NCI-H82 (cell line): ENCODE measurements at places on chromosomes 11 and 22.

DNA sequence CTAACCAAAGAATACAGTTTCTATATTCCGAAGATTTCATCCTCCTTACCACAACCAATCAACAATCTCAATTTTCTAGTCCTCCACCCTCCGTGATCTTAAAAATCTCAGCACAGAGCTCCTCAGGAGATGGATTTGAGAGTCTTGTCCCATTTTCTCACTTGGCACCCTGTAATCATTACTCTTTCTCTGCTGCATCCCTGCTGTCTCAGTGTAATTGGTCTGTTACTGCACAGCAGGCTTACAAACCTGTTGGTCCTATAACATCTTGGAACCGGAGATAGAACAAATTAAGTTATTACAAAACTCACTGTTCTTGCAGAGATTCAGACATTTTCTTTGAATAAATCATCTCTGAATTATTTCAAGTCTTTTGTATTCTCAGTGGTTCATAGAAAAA is 1227.2 kb downstream of the JRKL start:
- DNase-seq: no peak

DNA sequence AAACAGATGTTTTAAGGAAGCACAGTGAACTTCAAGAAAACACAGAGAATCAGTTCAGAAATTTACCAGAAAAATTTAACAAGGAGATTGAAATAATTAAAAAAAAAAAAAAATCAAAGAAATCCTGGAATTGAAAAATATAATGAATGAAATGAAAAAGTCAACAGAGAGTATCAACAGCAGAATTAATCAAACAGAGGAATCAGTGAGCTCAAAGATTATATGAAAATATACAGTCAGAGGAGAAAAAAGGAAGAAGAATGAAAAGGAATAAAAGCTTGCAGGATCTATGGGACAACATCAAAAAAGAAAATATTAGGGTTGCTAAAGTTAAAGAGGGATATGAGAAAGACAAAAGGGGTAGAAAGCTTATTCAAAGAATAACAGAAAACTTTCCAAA is 82.3 kb downstream of the XRRA1 start:
- DNase-seq: no peak

GRCh38 chr22:17191163-17191784 is 28.0 kb downstream of the ADA2 start:
- DNase-seq: no peak

DNA sequence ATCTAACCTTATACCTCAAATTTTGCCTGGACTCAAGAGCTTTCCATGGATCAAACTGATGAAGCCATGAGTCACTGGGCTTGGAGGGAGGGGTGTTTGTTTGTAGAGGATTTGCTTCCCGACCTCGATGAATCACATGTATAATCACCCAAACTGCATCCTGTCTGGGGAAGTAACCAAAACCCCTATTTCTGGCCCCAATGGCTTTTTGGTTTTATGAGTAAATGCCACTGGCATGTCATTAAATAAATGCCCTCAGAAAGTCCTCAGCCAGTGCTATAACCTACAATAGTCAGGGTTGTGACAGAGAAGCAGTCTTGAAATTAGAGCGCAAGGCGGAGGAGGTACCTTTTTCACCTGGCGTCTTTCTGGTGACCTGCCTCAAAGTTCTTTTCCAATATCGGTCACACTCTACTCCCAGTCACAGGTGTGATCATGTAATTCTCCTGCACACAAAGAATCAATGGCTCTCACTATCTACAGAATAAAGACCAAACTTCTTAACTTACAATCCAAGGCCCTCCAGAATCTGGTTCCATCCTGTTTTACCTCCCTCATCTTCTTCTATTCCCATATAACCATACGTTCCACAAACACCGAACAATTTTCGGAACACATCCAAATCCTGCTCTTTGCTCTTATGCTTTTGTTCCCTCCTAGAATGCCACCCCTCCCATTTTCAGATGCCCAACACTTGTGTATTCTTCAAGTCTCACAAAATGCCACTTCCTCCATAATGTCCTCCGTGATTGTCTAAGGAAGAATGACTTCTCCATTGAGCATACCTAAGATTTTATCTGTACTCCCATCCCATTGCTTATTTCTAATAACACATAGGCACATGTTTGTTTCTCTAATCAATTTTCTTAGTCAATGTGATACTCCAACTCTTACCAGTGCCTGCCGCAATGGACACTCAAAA is 81.3 kb upstream of the BLID start:
- DNase-seq: no peak

- no peak for DNase-seq
These were observed 16.3 kb downstream of the LGR4 start for GRCh38 chr11:27456140-27456794.

- DNase-seq: no peak
These were observed 35.4 kb upstream of the WNT7B start for GRCh38 chr22:46012182-46012880.

- DNase-seq: no peak
These were observed 32.1 kb downstream of the APOL5 start for GRCh38 chr22:35749808-35750207.

DNA sequence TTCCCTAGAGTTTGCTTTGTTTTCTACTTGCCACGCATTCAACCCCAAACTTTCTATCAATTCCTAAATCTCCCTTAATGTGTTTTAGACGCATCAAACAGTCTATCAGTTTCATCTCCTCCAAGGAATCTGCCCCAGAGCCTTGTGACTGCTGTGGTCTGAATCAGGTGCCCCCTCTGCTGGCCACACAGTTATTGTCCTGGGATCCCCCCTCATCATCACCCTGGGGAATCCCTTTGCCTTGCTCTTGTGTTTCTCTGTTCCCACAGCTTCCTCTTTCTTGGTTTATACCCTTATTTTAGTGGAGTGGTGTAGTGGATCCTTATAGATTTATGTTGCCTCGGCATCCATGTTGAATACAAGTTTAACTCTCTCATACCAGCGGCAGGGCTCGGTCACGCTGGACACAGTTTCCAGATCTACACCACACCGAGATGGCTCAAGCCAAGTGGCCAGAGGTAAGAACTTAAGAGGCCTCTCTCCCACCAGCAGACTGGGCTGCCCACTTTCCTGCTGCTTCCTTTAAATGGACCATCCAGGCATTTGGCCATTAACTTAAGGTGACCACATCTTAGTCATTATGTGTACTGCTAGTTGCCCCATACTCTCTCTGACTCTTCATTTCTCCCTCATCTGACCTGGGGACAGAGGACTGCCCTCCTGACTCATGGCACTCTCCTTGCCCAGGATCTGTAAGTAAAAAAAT is 8.2 kb downstream of the UPB1 start:
- DNase-seq: peak; percentile 74

DNA sequence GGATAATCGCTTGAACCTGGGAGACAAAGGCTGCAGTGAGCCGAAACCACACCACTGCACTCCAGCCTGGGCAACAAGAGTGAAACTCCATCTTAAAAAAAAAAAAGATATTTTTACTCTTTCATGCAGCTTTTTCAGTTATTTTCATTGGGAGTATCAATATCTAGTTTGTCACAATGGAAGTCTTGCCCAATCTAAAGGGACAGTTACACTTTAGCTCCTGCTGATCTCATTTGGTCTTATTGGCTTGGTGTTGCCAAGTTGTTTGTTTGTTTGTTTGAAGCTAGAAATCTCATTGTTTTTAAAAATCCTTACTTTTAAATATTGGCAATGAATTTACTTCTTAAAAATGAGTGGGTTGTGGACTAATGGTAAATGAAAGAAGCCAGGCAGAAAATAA is 24.7 kb downstream of the CEP295 start:
- DNase-seq: no peak

DNA sequence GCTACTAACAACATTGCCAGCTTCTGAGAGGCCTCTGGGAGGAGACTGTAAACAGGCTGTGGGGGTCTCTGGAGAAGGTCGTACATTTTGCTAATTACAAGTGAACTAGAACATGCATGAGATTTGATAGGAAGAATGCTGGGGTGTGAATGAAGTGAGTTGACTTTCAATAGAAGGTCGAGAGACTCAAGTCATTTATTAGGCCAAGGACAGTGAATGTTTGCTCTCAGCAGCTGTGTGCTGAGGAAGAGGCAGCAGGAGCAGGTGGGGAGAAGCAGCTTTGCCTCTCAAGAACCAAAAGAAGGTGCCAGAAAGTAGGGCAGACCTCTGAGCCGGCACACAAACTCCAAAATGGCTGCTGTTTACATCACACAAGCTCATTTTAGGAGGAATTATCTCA is 91.7 kb downstream of the PIWIL4 start:
- no peak for DNase-seq

DNA sequence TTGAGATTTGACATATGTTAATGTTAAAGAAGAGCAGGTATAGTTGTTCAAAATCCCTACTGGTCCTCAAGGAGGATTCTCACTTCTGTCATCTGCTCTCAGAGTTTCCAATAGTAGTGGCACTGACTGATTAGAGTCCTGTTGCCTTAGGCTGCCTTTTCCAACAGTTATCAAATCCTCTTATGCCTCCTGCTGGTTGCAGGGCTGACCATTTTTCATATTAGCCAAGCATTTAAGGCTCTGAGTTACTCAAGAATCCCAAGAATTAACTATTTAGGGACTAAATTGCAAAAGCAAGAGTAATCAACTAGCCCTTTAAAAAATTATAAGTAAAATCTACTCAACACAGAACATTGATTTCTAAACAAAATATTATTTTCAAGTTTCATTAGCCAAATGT is 212.0 kb upstream of the CHORDC1 start:
- DNase-seq: peak; percentile 66

GRCh38 chr11:127844876-127845275 is 742.5 kb downstream of the ETS1 start:
- no peak for DNase-seq

DNA sequence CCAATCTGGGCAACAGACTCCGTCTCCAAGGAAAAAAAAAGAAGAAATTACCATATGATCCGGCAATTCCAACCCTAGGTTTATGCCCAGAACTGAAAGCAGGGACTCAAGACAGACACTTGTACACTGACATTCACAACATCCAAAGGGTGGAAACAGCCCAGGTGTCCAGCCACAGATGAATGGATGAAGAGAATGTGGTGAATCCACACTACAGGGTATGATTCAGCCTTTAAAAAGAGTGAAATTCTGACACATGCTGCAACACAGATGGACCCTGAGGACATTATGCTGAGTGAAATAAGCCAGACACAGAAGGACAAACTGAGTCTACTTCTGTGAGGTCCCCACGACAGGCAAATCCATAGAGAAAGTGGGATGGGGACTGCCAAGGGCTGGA is 43.9 kb downstream of the SGSM3 start:
- DNase-seq: no peak

GRCh38 chr11:95831198-95831883 is 41.0 kb downstream of the CEP57 start:
- no peak for DNase-seq

- DNase-seq: no peak
These were observed 150.6 kb downstream of the DSCAML1 start for GRCh38 chr11:117646411-117646810.

- DNase-seq: peak; percentile 90
These were observed 28.4 kb downstream of the RASD2 start for GRCh38 chr22:35568751-35569739.
